ENCODE measurements at places on chromosomes 2 and 18. TPM values are rescaled to one million over a fixed set of nuclear protein-coding genes. Genes with fewer than 3 reads are reported as not detected.
A peak's percentile ranks its signal among the peaks of the same experiment; 100 is the strongest.

Gene CYP1B1
- total RNA-seq: 0.13 TPM

Gene VSNL1
- total RNA-seq: not detected

Gene KCNS3
- 0.25 TPM for total RNA-seq

GRCh38 chr18:76956648-76957047 is 134.3 kb downstream of the ZNF236 start:
- no peak for DNase-seq

DNA sequence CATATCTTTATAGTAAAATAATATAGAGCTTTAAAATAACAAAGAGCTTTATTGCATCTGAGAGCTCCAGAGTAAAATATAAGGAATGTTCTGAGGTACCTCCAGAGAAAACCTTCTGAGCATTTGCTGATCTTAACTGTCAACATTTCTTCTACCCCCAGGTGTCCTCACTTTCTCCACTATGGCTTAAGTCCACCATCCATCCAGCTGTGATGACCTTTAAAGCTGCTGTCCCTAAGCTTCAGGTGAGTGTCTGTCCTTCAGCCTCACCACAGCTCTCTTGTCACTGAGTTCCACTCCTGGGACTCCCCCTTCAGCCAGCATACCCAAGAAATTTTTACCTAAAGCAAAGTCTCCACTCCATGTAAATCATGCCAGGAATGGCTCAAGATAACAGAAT is 137.9 kb downstream of the MYO5B start:
- no peak for DNase-seq

- DNase-seq: no peak
Observed at GRCh38 chr2:46545015-46545839, 65.9 kb downstream of the TMEM247 start.

GRCh38 chr2:218125095-218125494 is 733 bp upstream of the CXCR2 start:
- DNase-seq: no peak

- DNase-seq: no peak
Observed at GRCh38 chr2:144520756-144521487, 1.0 kb upstream of the ZEB2 start.

- DNase-seq: no peak
Observed at GRCh38 chr2:48504647-48505327, 25.2 kb upstream of the STON1 start.

DNA sequence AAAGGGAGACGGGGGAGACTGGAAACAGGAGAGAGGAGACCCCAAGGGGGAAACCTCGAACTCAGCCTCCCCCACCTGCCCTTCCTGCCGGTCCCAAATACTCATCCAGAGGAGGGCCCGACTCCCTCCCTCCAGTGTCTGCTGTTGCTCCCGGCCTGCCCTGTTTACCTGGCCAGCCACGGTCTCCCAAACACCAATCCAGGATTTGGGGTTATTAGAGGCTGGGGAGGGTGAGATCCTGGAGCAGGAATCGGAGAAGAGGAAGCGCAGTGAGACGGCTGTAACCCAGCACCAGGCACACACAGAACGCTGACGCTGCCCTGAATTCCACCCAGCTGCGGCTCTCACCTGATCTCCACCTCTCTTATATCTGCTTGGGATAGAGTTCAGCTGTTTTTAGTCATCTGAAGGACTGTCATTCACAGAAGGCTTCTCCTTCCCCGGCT is 213.0 kb downstream of the TNS1 start:
- no peak for DNase-seq

DNA sequence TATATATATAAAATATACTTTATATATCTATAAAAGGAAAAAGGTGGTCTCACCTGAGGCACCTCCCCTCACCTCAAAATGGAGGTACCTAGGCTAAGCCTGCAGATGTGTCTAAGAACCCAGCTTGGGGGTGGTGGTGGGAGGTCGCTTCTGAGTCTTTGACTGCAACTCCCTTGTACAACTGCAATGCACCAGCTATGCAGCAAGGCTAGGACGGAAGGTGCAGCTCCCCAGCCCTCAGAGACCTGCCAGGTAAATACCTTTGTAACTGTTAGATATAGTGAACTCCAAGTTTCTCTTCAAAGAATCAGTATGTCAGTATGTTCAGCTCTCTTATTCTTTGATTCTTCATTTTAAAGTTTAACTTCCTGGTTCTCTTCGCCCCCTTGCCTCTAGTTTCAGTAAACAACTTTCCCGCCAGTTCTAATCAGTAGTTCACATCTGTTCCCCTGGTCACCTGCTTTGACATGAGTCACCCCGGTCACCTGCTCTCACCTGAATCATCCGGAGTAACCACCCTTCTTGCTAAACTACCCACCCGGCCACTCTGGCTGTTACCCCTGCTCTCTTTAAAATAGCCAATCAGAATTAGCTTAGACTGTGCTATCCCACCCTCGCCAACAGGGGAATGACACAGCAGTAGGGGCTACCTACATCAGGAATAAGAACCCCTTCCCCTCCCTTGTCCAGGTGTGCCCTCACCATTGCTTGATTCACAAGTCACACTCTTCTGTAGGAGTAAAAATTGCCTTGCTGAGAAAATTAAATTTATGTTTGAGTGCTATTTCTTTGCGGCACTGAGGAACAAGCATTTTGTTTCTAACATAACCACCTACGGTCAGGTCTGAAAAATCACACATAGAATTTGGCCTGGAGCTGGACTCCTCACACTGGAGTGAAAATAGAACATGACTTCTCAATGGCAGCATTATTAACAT is 24.7 kb upstream of the IMPA2 start:
- DNase-seq: no peak

GRCh38 chr2:204049635-204050034 is 113.1 kb downstream of the ICOS start:
- DNase-seq: no peak

GRCh38 chr2:147094077-147094476 is 750.8 kb upstream of the ACVR2A start:
- no peak for DNase-seq

- DNase-seq: peak; percentile 91
Observed at GRCh38 chr18:9017167-9017904, 85.2 kb upstream of the NDUFV2 start.
